ENCODE measurements at places on chromosomes 5 and 9. TPM values are rescaled to one million over a fixed set of nuclear protein-coding genes. Genes with fewer than 3 reads are reported as not detected.

SEMA4D gene
- 339 TPM for total RNA-seq

DNA sequence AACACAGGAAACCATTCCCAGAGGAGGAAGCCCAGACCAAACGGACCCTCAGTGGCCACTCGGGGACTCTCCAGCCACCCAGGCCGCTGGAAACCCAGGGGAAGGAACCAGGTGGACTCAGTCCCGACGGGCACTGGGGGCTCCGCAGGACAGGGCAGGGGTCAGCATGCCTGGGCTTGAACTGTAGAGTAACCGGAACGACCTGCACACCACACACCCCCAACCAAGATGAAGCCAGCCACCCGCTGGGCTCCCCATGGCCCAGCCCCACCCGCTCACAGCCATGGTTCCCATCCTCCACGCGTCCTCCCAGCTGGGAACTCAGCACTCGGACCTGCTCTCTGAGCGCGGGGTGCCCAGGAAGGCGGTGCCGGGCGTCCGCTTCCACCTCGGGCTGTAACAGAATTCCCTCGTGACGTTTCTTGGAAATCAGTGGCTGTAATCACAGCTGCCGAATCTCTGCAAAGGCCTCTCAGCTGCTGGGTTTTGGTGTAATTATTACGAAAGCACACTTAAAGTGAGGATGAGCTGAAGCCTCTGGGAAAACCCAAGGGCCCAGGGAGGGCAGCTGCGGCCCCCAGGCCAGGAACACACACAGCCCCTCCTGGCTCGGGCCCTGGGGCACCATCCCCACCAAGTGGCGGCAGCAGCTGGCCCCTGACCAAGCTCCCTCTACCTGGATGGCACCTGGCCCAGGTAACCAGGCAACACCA, 13.8 kb downstream of the NACC2 start:
- no peak for DNase-seq
- H3K36me3 ChIP-seq: no peaks in the 10 kb centered on the region
- no peaks in the 10 kb centered on the region for H3K27me3 ChIP-seq

KLF4 gene
- total RNA-seq: 0.35 TPM

DNA sequence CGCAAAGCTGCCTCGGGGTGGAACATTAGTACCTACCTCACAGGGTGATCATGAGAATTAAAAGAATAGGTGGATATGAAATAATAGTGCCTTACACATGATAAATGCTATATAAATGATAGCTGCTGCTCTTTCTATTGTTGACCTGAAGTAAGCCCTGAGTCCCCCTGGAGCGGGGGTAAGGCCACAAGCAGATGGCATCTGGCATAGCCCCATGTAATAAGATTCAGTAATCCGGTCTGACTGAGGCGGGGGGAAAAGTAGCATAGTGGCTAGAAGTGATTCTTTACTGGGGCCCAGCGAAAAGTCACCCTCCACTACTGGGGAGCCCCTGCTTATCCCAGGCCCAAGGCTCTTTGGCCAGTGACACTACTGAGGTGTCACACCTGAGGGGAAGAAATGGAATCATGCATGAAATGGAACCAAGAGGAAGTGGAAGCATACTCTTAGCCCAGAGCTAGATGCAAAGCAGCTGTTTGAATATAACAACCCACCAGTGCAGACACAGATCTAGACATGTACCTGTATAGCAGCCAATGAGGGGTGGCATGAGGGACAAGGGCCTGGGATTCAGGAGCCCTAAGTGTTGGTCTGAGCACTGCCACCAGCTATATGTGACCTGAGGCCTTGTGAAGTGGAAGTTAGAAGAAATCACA, 16.1 kb upstream of the FGFR4 start:
- H3K4me1 ChIP-seq: peaks cover 3% of the 10 kb centered on the region
- H3K27me3 ChIP-seq: no peaks in the 10 kb centered on the region
- peaks cover 4% of the 10 kb centered on the region for H3K36me3 ChIP-seq
- no peak overlapping the region for H3K27ac ChIP-seq
- DNase-seq: no peak

HSPA5 gene
- total RNA-seq: 155 TPM

GRCh38 chr9:89418474-89418845, 79.5 kb downstream of the SEMA4D start:
- no peak for DNase-seq
- peaks cover 76% of the 10 kb centered on the region for H3K36me3 ChIP-seq
- H3K27ac ChIP-seq: peak overlapping the region; percentile 97
- H3K4me1 ChIP-seq: peaks cover 99% of the 10 kb centered on the region
- H3K27me3 ChIP-seq: no peaks in the 10 kb centered on the region

Measured in activated CD4-positive, alpha-beta memory T cell treated with anti-CD3 and anti-CD28 coated beads, Interleukin-2, amount 10 ng/mL, durations not matched to agents 7 days and 5 days (primary cell).